ENCODE measurements at places on chromosomes 2 and 18.

GRCh38 chr2:75548036-75548573 is 12.6 kb downstream of the EVA1A start:
- no peak for DNase-seq

DNA sequence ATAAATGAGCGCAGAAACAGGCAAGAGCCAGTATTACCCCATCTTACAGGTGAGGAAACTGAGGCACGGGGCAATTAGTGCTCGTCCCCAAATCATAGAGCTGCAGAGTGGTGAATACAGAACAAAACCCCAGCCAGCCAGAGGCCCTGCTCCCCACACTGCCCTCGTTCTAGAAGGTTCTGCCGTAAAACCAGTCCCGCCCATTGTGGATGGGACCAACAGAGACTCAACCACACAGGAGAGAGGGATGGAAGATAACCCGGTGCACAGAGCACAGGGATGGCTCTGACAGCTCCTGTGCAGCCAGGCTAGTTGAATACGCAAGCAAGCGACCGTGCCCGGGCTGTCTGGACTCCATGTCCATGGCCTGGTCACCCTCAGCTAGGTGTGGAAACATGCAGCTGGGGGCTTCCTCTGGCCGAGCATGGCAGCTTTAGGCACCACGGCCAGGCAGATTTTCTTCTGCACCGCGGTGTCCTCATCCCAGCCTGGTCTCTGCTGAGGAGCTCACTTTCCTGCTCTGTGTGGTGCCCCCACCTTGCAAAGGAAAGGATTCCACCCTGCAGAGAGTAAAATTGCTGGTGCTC is 146.4 kb downstream of the TPO start:
- no peak for DNase-seq

- no peak for DNase-seq
These were observed 646.6 kb downstream of the NRXN1 start for GRCh38 chr2:50385349-50385748.

DNA sequence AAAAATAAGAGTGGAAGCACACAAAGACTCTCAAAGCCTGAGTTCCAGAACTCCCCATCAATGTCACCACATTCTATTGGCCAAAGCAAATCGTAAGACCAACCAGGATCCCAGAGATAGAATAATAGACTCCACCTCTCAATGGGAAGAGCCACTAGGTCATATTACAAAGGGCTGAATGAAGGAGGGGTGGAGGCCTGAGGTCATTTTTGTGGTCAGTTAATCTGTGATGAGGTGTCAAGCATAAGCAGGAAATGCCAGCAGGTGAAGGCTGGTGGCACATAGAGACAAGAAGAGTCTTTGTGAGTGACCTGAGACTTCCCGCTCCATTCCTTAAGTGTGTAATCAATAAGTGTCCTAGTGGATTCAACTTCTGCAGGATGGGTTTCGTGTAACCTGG is 144.3 kb downstream of the TFCP2L1 start:
- DNase-seq: no peak

- no peak for DNase-seq
These were observed 56.4 kb downstream of the ALK start for GRCh38 chr2:29864988-29865387.

GRCh38 chr2:206230060-206230762 is 44.3 kb upstream of the ZDBF2 start:
- no peak for DNase-seq

Data from effector memory CD4-positive, alpha-beta T cell (primary cell).